ENCODE measurements at places on chromosomes 4 and X.

DNA sequence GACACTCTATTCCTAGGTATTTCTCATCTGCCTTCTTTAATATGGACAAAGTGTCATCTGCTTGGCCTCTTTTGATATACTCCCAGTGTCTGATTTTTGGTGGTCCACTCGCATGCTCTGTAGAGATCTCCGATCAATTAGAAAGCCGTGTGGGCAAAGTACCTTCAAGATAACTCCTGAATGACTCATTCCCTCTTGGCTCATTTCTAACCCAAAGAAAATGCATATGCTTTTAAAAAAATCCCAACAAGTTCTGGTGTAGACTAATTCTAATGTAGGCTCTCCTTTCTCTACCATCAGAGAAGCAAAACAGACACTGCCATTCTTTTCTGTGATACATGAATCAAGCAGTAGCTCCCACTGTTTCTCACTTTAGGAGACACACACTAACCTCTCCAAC is 714.9 kb upstream of the ADGRL3 start:
- DNase-seq: no peak

DNA sequence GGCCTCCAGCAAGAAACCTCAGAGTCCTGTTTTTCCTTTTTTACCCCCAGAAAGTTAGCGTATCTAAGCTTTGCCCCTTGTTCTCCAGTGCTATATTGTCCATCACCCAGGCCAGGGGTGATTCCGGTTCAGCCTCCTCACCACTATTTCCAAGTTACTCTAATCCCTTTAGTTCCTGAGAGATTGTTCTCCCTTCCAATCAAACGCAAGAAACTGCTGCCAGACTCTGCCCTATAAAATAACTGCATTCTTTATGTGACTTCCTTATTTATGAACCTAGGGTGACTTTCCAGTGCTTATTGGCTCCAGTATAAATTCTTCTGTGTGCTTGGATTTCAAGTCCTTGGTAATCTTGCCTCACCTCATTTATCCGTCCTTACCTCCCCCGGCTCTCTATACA is 65.7 kb downstream of the CLCN5 start:
- DNase-seq: no peak

- DNase-seq: no peak
These were observed 14.6 kb upstream of the SLC25A4 start for GRCh38 chr4:185128272-185129119.

DNA sequence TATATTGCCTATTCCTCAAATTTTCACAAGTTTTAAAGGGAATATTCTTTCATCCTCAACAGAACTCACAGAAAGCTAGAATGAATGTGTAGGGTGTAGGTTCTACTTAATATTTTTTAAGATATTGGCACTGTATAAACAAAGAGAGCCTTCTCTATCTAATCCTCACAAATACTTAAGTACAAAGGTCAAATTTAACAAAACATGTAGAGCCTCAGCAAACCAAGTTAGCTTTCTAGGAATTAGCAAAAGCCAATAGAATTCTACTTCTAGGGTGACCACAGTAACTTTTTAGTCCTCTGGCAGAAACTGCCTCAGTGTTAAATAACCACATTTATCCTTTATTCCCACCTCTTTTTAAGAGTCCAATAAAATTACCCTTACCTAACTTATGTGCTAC is 19.3 kb downstream of the DHX15 start:
- DNase-seq: no peak

GRCh38 chr4:53037892-53038291 is 175.8 kb downstream of the RASL11B start:
- no peak for DNase-seq

- no peak for DNase-seq
These were observed 33.6 kb downstream of the RPGR start for GRCh38 chrX:38293741-38294140.

DNA sequence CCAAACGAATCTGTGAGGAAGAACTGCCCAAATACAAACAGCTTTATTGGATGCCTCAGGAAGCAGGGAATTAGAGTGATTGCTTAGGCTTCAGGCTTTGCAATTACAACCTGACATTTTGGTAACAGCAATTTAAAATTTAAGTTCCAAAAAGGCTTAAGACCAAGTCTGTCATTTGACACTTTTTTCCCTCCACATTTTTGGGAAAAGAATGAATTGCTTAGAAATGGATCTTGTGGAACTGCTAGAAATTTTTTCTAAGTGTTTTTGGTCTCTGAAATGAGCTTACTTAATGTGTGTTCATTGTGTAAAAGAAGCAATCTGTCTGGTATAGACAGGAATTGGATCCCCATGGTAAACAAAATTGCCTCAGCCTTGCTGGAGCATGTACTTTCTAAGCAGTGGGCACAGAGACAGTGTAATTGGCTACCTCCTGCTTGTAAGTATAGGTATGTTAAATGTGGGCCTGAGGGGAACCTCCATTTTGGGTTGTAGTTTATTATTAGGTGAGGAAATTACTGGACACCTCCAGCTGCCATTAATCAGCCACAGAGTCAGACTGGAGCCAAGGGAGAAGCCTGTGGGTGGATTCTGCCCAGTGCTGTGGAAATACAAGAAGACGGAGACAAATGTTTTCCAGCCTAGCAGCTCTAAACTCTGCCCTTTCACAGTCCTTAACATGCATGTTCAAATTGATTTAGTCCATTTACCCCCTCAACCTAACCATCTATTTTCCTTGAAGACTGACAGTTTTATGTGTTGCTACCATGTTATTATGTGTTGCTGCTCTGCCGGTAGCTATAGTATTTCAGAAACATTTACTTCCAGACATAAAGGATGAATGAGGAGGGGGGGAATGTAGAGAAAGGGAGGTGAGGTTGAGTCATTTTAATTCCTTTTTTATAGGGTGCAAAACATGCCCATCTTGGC is 473.0 kb downstream of the SPRY1 start:
- no peak for DNase-seq

GRCh38 chr4:98746530-98746929 is 88.1 kb upstream of the TSPAN5 start:
- DNase-seq: no peak

GRCh38 chrX:73562458-73562857 is 539 bp upstream of the CHIC1 start:
- no peak for DNase-seq

DNA sequence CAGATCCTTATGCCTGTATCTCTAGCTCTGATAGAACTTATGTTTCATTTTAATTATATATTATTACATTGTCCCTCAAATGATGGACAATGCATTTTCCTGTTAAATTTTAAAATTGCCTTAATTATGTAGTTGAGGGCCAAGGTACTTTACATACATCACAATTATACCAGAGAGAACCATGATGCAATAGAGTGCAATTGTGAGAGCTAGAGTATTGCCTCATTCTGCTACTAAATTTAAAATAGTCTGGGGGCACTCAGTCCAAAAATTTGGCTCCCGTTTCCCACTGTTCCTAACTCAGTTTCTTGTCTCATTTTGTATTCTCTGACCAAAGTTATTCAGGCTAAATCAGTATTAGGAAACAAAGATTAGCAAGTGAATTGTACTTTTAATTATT is 378.5 kb upstream of the ZFP42 start:
- DNase-seq: no peak
